ENCODE measurements at places on chromosomes 1 and 21.

DNA sequence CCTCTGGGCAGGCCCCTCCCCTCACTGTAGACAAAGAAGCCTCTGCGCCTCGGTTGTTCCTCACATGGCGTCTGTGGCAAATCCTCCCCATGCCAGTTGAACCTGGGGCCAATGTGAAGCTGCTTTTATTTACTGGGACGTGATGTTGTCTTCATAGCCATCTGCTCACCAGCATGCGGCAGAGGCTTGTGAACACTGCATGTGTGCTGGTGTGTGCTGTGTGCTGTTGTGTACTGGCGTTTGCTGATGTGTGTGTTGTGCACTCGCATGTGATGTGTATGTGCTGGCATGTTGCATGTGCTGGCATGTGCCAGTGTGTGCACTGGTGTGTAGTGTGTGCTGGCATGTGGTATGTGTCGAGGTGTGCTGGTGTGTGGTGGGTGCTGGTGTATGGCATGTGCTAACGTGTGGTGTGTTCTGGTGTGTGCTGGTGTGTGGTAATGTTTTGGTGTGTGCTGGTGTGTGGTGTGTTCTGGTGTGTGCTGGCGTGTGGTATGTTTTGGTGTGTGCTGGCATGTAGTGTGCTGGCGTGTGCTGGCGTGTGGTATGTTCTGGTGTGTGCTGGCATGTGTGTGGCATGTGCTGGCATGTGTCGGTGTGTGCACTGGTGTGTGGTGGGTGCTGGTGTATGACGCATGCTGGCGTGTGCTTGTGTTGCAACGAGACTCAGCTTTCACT lies 37.2 kb upstream of the TRAPPC10 start:
- no peak for DNase-seq
- no peak overlapping the region for H3K27ac ChIP-seq
- peaks cover 30% of the 10 kb centered on the region for H3K36me3 ChIP-seq
- no peak overlapping the region for H3K4me3 ChIP-seq
- no peaks in the 10 kb centered on the region for H3K4me1 ChIP-seq

GRCh38 chr1:100441146-100441545 lies 88.8 kb downstream of the CDC14A start:
- no peaks in the 10 kb centered on the region for H3K36me3 ChIP-seq
- no peaks in the 10 kb centered on the region for H3K27me3 ChIP-seq
- peaks cover 12% of the 10 kb centered on the region for H3K4me1 ChIP-seq
- no peak for DNase-seq

DNA sequence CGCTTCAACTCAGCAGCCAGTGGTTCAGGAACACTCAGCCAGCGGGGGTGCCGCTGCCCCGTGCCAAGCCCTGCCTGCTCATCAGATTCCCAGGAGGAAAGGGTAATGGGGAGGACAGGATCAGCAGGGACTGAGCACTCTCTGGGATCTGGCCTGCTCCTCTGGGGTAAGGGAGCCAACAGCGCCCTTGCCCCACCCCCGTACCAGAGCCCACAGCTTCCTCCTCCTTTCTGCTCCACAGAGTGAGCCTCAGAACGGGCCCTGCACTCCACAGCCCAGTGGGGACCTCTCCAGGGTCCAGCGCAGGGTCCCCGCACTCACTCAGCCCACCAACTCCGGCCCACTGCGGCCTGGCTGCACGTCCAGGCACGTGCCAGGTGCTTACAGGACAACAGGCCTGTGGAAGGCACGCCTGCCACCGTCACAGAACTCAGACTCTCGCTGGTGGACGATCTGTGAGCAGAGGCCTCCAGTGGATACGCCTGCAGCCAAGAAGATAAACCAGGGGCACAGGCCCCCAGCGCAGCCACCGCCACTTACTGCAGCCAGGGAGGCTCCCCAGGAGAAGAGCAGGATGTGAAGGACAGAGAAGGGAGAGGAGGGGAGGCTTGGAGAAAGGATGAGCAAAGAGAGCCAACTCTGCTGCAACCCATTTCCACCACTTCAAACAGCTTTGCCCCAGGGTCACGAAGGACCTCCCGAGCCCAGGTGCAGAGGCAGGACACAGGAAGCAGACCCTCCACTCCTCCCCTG lies 2.1 kb downstream of the MEGF6 start:
- no peak overlapping the region for H3K27ac ChIP-seq
- H3K4me1 ChIP-seq: peaks cover 11% of the 10 kb centered on the region
- peaks cover 43% of the 10 kb centered on the region for H3K27me3 ChIP-seq
- H3K36me3 ChIP-seq: no peaks in the 10 kb centered on the region

DNA sequence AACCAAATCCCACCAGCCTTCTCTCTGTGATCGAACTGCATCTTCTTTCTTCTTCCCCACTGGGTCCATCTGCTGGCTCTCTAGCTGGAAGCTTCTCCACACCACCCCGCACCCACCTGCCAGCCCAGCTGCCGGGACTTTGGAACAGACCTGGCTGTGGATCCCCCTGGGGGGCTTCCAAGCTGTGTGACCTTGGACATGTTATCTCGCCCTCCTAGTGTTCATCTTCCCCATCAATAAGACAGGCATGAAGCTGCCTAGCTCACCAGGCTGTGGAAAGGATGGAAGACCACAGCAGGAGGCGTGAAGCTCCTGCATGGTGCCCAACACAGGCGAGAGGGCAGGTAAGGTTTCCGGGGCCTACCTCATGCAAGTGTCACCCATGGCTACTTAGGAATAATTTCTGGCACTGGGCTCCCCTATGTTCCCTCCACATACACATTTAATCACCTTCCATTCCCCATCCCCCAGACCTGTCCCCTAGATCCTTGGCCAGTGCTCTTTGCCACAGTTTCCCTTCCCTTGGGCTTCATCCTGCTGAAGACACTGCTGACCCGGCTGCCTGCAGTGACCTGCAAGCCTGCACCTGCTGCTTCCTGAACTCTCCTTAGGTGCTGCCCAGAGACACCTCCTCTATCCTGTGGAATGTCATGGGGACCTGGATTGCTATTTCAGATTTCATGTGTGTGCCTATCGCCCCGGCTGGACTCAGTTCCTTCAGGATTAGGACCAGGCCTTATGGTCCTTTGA lies 13.2 kb upstream of the C2CD2 start:
- H3K36me3 ChIP-seq: no peaks in the 10 kb centered on the region
- no peak overlapping the region for H3K27ac ChIP-seq
- H3K4me1 ChIP-seq: no peaks in the 10 kb centered on the region
- no peak for DNase-seq
- H3K4me3 ChIP-seq: no peak overlapping the region

DNA sequence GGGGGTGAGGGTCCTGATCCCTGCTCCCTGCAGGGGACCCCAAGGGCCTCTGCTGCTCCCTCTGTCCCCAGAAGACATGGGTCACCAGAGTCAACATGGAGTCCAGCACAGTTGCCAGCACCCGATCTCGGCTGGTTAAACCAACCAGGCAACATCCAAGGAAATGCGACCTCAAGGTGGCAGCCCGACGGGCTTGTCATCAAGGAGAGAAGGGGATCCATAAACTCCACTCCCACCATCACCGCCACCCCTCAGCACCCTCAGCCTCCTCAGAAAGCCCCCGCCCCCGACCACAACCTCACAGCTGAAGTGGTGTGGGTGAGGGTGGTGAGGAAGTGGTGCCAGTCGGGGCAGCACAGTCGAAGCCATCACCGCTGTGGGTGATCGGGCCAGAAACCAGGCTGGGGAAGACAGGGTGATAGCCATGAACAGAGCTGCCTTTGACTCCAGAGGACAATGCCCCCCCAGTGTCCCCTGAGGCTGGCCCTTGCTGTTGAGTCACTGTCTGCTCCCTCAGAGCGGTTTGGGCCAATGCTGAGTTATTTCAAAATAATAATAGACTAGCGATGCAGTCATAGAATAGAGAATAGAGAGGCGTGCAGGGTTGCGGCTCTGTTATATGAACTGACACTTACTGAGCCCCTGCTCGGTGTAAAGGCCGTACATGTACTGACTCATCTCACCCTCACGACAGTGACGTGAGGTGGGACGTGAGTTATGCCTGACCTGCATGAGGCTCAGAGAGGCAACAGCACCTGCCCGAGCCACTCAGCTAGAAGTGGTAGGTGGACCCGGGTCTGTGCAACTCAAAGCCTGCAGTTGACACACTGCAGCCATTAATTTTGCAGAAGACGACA lies 88.7 kb upstream of the IFFO2 start:
- no peak for DNase-seq
- no peak overlapping the region for H3K4me3 ChIP-seq
- no peaks in the 10 kb centered on the region for H3K36me3 ChIP-seq

GRCh38 chr1:226129230-226129629 lies 57.3 kb downstream of the ACBD3 start:
- H3K4me1 ChIP-seq: peaks cover 24% of the 10 kb centered on the region
- no peak for DNase-seq
- no peaks in the 10 kb centered on the region for H3K27me3 ChIP-seq
- no peak overlapping the region for H3K27ac ChIP-seq

DNA sequence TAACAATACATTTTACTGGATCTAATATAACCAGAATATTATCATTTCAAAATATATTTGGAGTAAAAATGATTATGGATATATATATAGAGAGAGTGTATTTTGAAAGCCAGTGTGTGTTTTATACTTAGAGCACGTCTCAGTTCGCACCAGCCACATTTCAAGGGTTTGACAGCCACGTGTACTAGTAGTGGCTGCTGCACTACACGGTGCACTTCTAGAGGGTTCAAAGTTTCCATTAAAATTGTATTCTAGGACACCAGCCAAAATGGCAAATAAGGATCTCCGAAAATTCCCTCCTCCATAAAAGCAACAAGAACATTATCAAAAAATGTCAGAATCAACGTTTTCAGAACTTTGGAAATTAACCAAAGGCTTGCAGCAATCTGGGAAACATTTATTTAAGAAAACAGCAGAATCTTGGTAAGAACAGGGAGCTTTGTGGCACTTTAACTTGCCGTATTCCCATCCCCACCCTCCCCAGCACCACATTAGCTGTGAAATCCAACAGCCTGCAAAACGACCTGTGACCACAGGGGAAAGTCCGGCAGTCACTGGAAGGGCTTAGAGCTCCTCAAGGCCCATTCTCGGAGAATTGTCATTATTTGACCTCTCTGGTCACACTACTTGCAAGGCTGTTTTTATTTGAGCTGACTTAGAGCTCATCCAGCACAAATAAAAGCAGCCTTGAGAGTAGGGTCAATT lies 33.5 kb upstream of the MRPS6 start:
- H3K4me1 ChIP-seq: no peaks in the 10 kb centered on the region
- H3K27me3 ChIP-seq: no peaks in the 10 kb centered on the region
- H3K4me3 ChIP-seq: no peak overlapping the region
- no peak overlapping the region for H3K27ac ChIP-seq

DNA sequence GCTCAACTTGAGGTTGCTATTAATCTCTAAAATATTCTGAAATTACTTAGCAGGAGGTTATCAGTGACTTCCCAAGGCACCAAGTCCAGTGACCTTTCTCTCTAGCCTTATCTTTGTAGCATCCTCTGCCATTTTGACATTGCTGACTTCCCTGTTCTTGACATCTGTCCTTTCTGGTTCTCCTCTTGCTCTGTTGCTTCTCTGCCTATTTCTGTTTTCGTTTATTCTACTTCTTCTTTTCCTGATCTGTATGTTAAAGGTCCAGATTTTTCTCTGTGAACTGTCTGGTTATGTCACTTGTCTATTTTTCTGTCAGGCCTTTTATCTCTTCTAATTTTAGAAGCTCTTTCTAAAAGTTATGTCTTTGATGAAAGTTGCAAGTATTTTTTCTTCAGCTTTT lies 178.8 kb downstream of the VPS13D start:
- H3K36me3 ChIP-seq: peaks cover 4% of the 10 kb centered on the region
- DNase-seq: no peak
- H3K27me3 ChIP-seq: no peaks in the 10 kb centered on the region

DNA sequence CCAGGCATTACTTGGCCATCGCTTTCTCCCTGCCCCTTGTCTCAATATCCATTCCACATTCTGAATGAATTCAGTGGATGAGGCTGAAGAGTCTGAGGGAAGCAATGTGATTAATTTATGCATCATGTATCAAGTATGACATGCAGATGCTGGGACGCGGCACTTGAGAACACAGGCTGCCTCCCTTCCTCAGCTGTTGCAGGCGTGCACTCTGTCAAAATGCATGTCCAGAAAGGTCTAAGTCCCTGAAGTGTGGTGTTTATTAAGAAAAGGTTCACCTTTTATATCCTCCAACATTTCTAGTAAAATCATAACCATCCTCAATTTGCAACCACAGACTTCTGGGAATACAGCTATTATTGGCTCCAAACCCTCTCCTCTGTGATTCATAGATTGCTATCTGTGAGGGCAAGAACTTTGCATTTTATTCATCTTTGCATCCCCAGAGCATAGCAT lies 22.6 kb upstream of the RAB3GAP2 start:
- H3K4me3 ChIP-seq: no peak overlapping the region
- DNase-seq: no peak
- H3K4me1 ChIP-seq: no peaks in the 10 kb centered on the region
- no peak overlapping the region for H3K27ac ChIP-seq
- H3K36me3 ChIP-seq: no peaks in the 10 kb centered on the region

GRCh38 chr21:43611598-43612369 lies 47.5 kb downstream of the HSF2BP start:
- peak; percentile 84 for DNase-seq
- H3K36me3 ChIP-seq: no peaks in the 10 kb centered on the region
- H3K4me3 ChIP-seq: no peak overlapping the region

- H3K27ac ChIP-seq: no peak overlapping the region
- H3K4me1 ChIP-seq: no peaks in the 10 kb centered on the region
- H3K27me3 ChIP-seq: no peaks in the 10 kb centered on the region
- peak; percentile 16 for DNase-seq
- no peak overlapping the region for H3K4me3 ChIP-seq
Observed at GRCh38 chr1:33986390-33987095, 122.7 kb downstream of the HMGB4 start.

GRCh38 chr1:70930062-70930461 lies 117.6 kb downstream of the PTGER3 start:
- H3K27me3 ChIP-seq: no peaks in the 10 kb centered on the region
- no peaks in the 10 kb centered on the region for H3K36me3 ChIP-seq
- DNase-seq: no peak
- no peaks in the 10 kb centered on the region for H3K4me1 ChIP-seq
- no peak overlapping the region for H3K27ac ChIP-seq
- H3K4me3 ChIP-seq: no peak overlapping the region

DNA sequence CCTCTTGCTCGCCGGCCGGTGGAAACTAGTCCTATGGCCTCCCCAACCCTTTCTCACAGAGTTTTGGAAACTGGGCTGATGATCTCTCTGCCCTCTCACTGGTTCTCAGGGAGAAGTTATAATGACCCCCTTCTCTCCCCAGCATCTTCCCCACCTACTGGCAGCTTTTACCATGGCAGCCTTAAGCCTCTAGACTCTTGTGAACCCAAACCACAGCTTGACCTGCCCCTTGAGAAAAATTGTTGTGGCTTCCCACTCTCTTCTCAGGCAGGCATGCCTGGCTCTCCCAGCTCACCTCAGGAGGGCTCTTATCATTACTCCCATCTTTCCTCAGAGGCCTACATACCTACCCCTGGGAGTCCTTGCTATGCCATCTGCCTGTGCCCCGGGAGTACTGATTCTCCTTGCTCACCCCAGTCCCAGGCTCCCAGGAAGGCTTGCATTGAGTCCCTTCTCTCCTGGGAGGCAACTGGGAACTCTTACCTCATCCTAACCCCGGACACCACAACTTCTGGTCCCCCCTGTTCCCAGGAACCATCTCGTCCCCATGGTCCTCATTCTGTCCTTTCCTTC lies 1.6 kb downstream of the NSUN4 start:
- no peaks in the 10 kb centered on the region for H3K27me3 ChIP-seq
- peak overlapping the region; percentile 92 for H3K27ac ChIP-seq
- no peak for DNase-seq
- H3K4me1 ChIP-seq: peaks cover 14% of the 10 kb centered on the region
- no peak overlapping the region for H3K4me3 ChIP-seq
